Thoracic aorta (tissue), 2 donors: ENCODE measurements at places on chromosomes 3 and 15. TPM values are rescaled to one million over a fixed set of nuclear protein-coding genes. Genes with fewer than 3 reads are reported as not detected.

RTF1 gene
- 49.5 TPM for total RNA-seq

TADA3 gene
- total RNA-seq = 61.7 TPM

DNA sequence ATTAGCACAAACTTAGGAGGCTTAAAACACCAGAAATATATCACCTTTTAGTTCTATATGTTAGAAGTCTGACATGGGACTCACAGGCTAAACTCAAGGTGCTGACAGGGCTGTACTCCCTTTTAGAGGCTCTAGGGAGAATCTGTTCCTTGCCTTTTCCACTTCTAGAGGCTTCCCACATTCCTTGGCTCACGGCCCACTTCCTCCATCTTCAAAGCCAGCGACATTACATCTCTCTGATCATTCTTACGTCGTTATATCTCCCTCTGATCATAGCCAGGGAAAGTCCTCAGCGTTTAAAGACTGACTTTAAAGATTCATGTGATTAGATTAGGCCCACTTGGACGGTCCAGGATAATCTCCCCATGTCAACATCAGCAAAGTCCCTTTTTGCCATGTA lies 166.3 kb downstream of the GREM1 start:
- H3K27ac ChIP-seq = no peak overlapping the region
- DNase-seq = no peak
- peaks cover 20% of the 10 kb centered on the region for H3K4me1 ChIP-seq
- H3K4me3 ChIP-seq = no peak overlapping the region
- H3K36me3 ChIP-seq = no peaks in the 10 kb centered on the region
- no peaks in the 10 kb centered on the region for H3K27me3 ChIP-seq

GRCh38 chr15:40762919-40763800 lies 708 bp upstream of the GCHFR start:
- DNase-seq = no peak
- peaks cover 19% of the 10 kb centered on the region for H3K4me1 ChIP-seq
- H3K36me3 ChIP-seq = no peaks in the 10 kb centered on the region
- peak overlapping the region; percentile 79 for H3K4me3 ChIP-seq
- no peaks in the 10 kb centered on the region for H3K27me3 ChIP-seq

DNA sequence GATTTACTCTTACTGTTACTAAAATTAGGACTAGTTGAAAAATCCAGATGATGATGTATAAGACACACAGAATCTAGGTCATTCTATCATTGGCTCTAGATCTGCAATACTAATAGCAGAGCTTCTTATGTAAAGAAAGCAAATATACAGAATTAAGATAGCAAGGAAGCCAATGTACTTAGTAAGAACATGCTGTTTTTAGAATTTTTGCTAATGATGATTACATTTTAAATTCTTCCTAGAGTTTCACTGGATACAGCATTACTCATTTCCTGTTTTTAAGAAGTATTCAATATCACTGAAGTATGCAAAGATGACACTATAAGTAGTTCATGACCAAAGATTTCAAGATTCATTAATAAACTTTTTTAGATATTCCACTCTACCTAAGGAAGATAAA lies 60.7 kb downstream of the CFAP20DC start:
- H3K4me3 ChIP-seq = no peak overlapping the region
- H3K36me3 ChIP-seq = no peaks in the 10 kb centered on the region
- no peak overlapping the region for H3K27ac ChIP-seq
- no peaks in the 10 kb centered on the region for H3K27me3 ChIP-seq
- DNase-seq = no peak
- no peaks in the 10 kb centered on the region for H3K4me1 ChIP-seq

DNA sequence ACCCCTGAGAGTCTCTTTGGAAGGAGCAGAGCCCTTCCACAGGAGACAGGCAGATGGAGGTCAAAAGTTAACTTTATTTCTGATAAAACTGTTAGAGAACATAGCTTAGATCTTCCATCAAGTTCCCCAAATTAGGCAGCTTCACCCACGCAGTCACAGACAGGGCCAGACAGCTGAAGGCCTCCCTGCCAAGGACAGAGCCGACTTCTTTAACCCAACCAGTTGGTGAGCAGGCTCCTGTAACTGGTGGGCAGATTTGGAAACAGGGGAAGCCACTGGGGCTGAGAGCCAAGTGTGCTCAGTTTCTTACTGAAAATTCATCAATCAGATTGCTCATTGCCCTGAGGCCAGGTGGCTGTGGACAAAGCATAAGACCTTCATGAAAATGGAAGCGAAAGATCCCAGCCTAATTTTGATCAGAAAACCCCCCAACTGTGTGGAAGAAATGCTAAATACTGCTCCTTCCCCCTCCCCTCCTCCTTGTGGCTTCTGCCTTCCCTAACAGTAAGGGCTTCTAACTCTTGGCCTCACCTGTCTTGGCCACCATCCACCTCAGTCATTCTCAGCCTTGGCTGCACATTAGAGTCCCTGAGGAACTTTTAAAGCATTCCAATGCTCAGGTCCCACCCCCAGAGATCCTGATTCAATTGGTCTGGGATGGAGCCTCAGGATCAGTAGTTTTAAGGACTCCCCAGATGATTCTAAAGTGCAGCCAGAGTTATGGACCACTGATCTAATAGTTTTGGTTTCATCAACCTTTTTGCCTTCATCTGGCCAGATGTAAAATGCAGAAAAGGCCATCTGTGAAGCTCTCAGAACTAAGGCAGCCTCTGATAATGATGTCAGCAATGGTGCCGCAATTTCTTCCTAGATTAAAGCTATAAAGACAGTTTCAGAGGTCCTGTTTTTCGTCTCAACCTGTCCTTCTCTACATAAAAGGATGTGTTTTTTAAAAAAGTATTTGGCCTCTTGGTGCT lies 11.5 kb downstream of the CLRN1 start:
- no peak for DNase-seq
- no peak overlapping the region for H3K27ac ChIP-seq
- H3K4me3 ChIP-seq = no peak overlapping the region
- no peaks in the 10 kb centered on the region for H3K4me1 ChIP-seq
- H3K27me3 ChIP-seq = no peaks in the 10 kb centered on the region
- H3K36me3 ChIP-seq = no peaks in the 10 kb centered on the region

- no peaks in the 10 kb centered on the region for H3K27me3 ChIP-seq
- no peaks in the 10 kb centered on the region for H3K36me3 ChIP-seq
- H3K27ac ChIP-seq = peak overlapping the region; percentile 16
- DNase-seq = no peak
Observed at GRCh38 chr3:42743204-42743995, 29.7 kb downstream of the CCDC13 start.

GRCh38 chr3:46604127-46604526 lies 8.2 kb upstream of the FAM240A start:
- H3K4me1 ChIP-seq = no peaks in the 10 kb centered on the region
- no peaks in the 10 kb centered on the region for H3K27me3 ChIP-seq
- H3K27ac ChIP-seq = no peak overlapping the region
- H3K36me3 ChIP-seq = no peaks in the 10 kb centered on the region

DNA sequence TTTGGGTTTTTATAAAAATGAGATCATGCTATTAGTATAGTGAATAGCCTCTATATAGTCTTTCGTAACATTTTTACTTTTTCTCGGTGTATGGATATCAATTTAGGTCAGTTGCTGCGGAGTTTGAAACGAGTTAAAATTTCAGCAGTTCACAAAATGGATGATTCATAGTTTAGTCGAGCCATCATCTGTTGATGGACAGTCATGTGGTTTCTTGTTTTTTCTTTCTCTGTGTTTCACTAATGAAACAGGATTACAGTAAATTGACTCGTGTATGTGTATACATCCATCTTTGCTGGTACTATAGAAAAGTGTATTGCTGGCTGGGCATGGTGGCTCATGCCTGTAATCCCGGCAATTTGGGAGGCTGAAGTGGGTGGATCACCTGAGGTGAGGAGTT lies 106.8 kb downstream of the IGF1R start:
- H3K27ac ChIP-seq = no peak overlapping the region
- H3K36me3 ChIP-seq = no peaks in the 10 kb centered on the region
- H3K27me3 ChIP-seq = no peaks in the 10 kb centered on the region
- no peak overlapping the region for H3K4me3 ChIP-seq
- no peak for DNase-seq
- peaks cover 69% of the 10 kb centered on the region for H3K4me1 ChIP-seq

DNA sequence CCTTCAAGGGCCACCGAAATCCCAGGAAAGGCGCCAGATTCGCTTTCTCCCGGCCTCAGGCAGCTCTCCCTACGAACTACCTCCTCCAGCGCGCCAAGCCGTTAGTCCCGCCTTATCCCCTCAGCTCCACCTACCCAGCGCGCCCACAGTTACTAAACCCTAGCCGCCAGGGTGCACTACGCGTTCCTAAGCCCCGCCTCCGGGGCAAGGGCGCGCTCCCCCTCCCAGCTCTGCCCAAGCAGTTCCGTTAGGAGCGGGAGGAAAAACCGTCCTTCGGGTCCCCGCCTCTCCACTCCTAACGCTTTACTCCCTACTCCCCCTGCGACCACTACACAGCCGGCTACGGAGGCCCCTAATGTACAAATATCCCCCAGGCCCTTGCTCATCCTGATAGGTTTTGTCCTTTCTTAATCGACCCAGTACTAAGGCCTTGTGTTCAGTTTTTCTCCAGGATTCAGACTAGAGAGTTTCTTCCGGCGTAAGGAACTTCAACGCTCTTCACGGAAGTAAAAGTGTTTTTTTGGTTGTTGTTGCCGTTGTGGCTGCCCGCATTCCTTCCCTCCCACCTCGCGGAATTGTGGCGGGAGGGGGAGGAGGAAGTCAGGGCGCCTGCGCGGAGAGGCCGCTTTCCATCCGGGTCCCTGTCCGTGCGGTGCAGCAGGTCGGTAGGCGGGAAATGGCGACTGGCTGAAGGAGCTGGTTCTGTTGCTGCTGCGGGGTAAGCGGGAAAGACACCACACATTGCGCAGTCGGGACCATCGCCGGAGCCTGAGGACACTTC lies at the start of gene CTDSPL2:
Gene CTDSPL2, plus strand, starts transcription at position 655 of the 781 bp plus-strand sequence. CDS start 31,386 bp downstream, outside the sequence.
- H3K4me1 ChIP-seq = peaks cover 14% of the 10 kb centered on the region
- H3K27ac ChIP-seq = peak within 1 kb of the TSS; percentile 94
- H3K4me3 ChIP-seq = peak within 1 kb of the TSS; percentile 80
- no peaks in the 10 kb centered on the region for H3K36me3 ChIP-seq
- H3K27me3 ChIP-seq = no peaks in the 10 kb centered on the region
- DNase-seq = peak; percentile 92

DNA sequence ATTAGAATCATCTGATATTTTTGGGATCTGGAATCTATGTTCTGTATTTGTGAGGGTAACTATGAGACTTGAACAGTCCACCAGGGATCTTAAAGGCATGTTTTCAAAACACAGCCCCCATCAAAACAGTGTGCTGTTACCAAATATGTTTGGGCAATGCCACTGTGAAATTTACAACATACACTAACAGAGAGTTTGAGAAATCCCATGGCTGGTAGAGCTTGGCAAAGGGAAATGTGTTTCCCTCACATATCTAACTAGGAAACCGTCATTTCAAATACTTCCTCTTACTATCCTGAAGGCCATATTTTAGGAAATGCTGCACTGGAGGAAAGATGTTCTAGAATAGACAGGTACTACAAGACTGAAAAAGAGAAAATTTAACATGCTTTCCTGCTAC lies 607.4 kb downstream of the FHIT start:
- no peaks in the 10 kb centered on the region for H3K27me3 ChIP-seq
- peaks cover 6% of the 10 kb centered on the region for H3K4me1 ChIP-seq
- no peaks in the 10 kb centered on the region for H3K36me3 ChIP-seq

GRCh38 chr3:131406274-131406673 lies 24.7 kb downstream of the NUDT16 start:
- H3K4me3 ChIP-seq = no peak overlapping the region
- H3K27me3 ChIP-seq = no peaks in the 10 kb centered on the region
- no peak for DNase-seq
- H3K36me3 ChIP-seq = no peaks in the 10 kb centered on the region

DNA sequence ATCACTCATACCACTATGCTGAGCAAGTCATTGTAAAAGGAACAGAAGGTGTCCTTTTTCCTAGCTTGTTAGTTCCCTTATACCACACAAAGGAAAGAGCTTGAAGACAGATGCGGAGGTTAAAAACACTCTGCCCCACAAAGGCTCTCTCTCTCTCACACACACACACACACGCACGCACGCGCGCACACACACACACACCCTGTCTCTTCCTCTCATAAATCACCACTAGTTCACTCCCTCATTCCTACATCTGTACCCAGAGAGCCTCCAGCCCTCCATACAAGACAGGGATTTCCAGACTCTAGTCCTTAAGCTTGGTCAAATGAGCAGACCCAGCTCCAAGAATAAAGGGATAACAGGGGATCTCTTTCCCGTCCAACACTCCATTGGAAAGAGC lies 120.1 kb upstream of the THBS1 start:
- no peaks in the 10 kb centered on the region for H3K27me3 ChIP-seq
- no peak overlapping the region for H3K27ac ChIP-seq
- H3K4me3 ChIP-seq = no peak overlapping the region
- DNase-seq = no peak
- no peaks in the 10 kb centered on the region for H3K36me3 ChIP-seq
